ENCODE measurements at places on chromosomes 1 and 21.

- DNase-seq, result no peak
These were observed 4.7 kb downstream of the SNAPIN start for GRCh38 chr1:153663211-153663610.

GRCh38 chr1:151246786-151247185, 7.7 kb upstream of the PSMD4 start:
- no peak for DNase-seq

GRCh38 chr1:234262754-234263105, 110.5 kb upstream of the COA6 start:
- no peak for DNase-seq

DNA sequence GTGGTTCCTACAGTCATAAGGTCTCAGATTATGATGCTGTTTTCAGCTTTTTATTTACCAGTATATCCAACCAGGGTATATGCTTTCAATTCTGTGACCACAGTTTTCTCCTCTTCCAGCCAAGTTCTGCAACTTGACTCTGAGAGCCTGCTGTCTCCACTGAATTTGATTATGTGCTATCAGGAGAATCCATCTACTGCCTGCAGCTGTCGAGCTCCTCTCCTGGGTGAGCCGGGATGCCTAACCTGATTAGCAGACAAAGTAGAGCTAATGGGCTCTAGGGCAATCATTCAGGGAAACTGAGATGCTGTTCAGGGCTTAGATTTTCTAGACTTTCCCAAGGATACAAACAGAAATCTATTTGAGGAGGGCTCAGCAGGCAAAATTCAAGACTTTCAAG, 271.5 kb upstream of the BEND5 start:
- no peak for DNase-seq

- no peak for DNase-seq
These were observed 80.1 kb downstream of the FCRL5 start for GRCh38 chr1:157472056-157472701.

- DNase-seq, result peak; percentile 23
These were observed 1.7 kb upstream of the RIPK4 start for GRCh38 chr21:41768437-41769042.

DNA sequence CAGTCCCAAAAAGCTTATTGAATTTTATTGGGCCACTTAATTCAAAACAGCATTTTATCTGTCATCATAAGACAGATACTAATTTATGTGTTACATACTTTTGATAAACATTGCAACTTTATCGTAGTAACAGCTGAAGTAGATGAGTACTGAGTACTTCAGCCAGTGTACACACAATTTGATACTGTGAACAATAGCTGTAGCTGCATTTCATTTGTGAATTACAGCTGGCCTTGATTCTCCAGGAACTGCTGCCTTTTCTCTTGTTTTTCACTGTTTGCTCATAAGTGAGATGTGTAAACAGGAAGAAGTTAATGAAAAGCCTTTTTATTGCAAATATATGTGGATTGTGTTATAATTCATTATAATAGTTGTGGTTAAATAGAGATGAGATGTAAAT, 10.2 kb downstream of the UAP1 start:
- DNase-seq, result no peak

DNA sequence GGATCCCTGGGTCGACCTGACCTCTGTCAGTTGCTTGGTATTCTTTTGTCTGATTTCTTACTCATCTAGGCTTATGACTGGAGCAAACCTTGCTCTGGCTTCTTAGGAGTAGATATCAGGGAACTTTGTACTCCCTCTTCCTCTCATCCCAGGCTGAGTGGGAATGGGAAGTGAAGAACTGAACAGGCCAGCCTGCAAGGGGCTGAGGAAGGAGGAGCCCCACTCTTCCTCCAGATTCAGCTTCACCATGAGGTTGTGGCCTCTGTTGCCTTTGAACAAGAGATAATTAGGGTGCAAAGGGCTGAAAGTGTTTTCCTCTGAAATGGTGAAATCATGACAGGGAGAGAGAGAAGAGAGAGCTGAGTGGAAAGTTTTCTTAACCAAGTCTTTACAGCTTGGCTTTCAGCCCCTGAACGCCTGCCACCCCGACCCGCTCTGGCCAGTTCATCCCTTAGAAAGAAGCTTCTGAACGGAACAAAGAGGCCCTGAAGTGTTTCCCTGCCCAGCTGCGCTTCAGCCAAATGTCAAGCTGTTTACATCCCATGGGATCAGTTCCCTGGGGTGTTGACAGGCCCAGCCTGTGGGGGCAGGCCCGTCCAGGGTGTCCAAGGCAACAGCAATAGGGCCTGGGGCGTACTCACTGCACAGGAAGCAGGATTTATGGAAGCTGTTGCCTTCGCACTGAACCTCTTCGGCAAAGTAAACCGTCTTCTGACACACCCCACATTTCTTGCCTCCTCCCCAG, 11.2 kb downstream of the CSRP1 start:
- no peak for DNase-seq

GRCh38 chr1:94542088-94542870, 720 bp upstream of the F3 start:
- DNase-seq, result no peak

DNA sequence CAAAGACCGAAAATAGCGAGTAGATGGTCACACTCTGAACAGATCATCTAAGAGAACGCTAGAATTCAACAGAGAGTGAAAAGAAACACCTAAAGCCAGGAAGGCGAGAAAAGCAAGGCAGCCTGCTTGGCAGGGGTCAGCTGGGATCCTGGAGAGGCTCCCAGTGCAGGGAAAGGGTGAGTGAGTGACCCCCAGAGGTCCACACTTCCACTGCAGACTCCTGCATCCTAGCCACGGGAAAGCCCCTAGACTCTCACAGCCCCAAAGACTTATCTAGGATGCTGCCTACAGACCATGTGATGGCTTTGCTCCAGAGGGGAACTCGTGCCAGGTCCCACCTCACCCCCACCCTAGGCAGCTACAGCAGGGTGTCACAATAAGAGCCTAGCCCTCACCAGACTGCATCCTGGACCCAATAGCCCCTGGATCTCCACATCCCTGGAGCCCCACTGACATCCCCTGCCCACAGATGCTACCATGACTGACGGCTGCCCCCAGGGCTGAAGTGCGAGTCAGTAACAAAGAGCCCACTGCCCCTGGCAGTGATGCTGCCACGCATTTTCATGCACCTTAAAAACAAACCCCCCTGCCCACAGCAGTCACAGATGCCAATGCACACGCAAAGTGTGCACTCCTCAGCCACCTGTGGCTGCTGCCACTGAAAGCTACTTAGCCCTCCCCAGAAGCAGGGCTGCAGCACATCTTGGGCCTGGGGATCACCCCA, 62.2 kb downstream of the PSMG1 start:
- no peak for DNase-seq

DNA sequence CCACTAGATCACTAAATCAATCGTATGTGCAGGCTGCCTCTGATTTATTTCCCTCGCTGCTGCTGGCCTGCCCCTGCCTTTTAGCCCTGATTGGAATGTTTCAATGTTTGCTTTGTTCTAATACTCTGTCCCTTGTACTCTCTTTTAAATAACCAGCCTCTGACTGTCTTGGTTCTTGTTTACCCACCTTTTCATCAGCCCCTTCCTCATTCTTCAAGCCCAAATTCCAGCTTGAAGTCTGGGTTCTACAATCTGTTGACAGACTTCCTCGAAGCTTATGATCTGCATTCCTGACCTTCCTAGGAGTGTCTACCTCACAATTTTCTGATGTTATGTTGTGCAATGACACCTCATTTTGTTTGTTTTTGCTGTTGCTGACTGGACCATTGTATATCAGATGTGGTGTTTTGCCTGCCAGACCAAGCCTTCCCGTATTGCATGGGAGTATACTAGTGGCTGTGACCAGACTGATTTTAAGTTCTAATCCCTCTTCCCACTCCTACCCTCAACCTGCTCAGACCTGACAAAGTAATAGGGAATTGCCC, 46.6 kb upstream of the APOBEC4 start:
- no peak for DNase-seq

- DNase-seq, result no peak
These were observed 21.3 kb downstream of the TMEM201 start for GRCh38 chr1:9609998-9610397.

DNA sequence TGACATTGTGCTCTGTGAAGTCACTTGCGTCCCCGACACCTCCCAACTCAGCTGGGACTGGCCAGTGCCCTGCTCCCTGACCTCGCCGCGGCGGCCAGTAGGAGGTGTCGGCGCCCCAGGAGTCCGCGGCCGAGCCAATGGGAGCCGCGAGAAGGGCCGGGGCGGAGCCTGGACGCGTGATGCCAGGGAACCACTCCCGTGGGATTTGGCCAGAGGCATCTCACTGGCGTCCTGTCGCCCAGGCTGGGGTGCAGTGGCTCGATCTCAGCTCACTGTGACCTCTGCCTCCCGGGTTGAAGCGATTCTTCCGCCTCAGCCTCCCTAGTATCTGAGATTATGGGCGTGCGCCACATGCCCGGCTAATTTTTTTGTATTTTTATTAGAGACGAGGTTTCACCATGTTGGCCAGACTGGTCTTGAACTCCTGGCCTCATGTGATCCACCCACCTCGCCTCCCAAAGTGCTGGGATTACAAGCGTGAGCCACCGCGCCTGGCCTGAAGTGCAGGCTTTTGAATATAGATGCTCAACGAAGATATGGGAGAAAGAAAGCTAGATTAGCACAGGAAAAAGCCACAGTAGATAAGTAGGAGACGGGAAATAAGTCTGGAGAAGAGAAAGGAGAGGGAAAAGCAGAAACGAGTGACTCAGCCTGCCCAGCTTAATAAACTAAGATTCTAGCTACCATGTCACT, 38.0 kb downstream of the ZBTB8OS start:
- DNase-seq, result peak; percentile 92

- no peak for DNase-seq
These were observed 6.3 kb downstream of the PRCC start for GRCh38 chr1:156773607-156774006.

DNA sequence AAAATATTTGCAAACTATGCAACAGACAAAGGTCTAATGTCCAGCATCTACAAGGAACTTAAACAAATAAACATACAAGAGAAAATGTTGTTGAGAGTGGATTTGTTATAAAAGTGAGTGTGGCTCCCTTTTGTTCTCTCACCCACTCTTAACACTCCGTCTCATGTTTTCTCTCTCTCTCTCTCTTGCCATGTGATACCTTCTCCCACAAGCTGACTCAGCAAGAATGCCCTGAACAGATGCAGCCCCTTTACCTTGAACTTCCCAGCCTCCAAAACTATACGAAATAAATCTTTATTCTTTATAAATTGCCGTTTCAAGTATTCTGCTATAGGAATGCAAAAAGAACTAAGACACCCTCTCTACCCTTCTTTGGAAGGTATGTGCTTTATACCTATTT, 234.1 kb downstream of the ADGRL2 start:
- no peak for DNase-seq

DNA sequence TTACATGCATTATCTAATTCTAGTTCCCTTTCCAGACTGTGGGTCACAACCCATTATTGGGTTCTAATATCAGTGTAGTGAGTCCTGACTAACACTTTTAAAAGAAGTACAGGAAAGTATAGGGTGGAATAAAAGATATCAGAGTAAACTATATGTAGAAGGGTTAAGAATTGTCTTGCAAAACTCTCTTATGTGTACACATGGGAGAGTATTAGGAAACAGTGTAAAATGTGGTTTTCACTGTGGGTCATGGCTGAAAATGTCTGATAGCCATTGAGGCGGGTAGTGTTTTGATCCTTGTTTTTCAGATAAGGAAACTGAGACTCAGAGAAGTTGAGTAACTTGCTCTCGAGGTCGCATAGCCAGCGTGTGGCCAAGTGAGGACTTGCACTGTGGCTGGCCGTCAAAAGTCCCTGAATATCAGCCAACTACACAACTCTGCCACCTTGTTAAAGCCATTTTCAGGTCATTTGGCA, 18.5 kb upstream of the MTARC1 start:
- no peak for DNase-seq

GRCh38 chr21:21632926-21633325, 634.7 kb downstream of the NCAM2 start:
- DNase-seq, result no peak

GRCh38 chr1:229619002-229619401, 6.9 kb downstream of the TAF5L start:
- no peak for DNase-seq

GRCh38 chr1:28437924-28438699, 67.7 kb upstream of the RCC1 start:
- peak; percentile 92 for DNase-seq

GRCh38 chr21:15333136-15333710, 268.4 kb upstream of the NRIP1 start:
- DNase-seq, result no peak

GRCh38 chr1:231046730-231047395, 6.8 kb upstream of the FAM89A start:
- no peak for DNase-seq

GRCh38 chr1:176656257-176656995, 193.5 kb downstream of the PAPPA2 start:
- peak; percentile 64 for DNase-seq

DNA sequence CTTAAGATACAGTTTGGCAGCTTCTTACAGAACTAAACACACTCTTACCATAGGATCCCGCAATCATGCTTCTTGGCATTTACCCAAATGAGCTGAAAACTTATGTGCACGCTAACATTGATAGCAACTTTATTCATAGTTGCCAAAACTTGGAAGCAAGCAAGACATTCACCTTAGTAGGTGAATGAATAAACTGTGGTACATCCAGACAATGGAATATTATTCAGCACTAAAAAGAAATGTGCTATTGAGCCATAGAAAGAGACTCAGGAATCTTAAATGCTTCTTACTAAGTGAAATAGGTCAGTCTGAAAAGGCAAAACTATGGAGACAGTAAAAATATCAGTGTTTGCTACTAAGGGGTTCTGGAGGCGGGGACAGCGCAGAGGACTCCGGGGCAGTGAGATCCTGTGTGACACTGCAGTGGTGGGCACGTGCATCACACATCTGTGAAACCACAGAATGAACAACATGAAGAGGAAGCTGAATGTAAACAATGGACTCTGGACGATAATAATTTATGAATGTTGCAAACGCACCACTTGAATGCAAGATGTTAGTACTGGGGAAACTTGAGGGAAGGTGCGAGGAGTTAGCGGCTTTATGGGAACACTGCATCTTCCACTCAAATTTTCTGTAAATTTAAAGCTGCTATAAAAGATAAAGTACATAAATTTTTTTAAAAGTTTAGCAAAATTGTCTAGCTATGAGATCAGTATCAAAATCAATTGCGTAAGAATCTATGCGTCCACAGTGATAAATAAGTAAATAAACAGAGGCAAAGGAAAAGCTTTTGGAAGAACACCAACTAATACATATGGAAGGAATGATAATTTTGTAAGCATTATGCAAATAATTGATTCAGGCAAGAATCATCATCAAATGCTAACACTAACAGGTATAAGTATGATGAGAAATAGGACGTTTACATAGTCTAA, 15.4 kb upstream of the SPATC1L start:
- DNase-seq, result no peak

- peak; percentile 56 for DNase-seq
These were observed 406 bp downstream of the KIAA0040 start for GRCh38 chr1:175192111-175192629.

Data from urothelium cell line (cell line).